ENCODE measurements at places on chromosomes 3 and 15. TPM values are rescaled to one million over a fixed set of nuclear protein-coding genes. Genes with fewer than 3 reads are reported as not detected.
A peak's percentile ranks its signal among the peaks of the same experiment; 100 is the strongest.

The CCRL2 gene
- total RNA-seq, result not detected

The CPB1 gene
- total RNA-seq, result not detected

The OPA1 gene
- 60.8 TPM for total RNA-seq

The DNAH12 gene
- total RNA-seq, result 0.09 TPM

The CNTN6 gene
- 0.82 TPM for total RNA-seq

The SLC2A2 gene
- total RNA-seq, result not detected

The GP5 gene
- 0.09 TPM for total RNA-seq

The IL12A gene
- total RNA-seq, result 0.54 TPM

The DNASE1L3 gene
- total RNA-seq, result not detected

The EPHB3 gene
- 13.4 TPM for total RNA-seq

GRCh38 chr3:56288258-56288657 lies 180.0 kb downstream of the ERC2 start:
- peaks cover 10% of the 10 kb centered on the region for H3K4me1 ChIP-seq
- no peak for DNase-seq
- no peak overlapping the region for H3K27ac ChIP-seq
- H3K36me3 ChIP-seq, result peaks cover 5% of the 10 kb centered on the region

- H3K4me3 ChIP-seq, result no peak overlapping the region
- no peaks in the 10 kb centered on the region for H3K4me1 ChIP-seq
- no peaks in the 10 kb centered on the region for H3K27me3 ChIP-seq
- peaks cover 25% of the 10 kb centered on the region for H3K36me3 ChIP-seq
- peak overlapping the region; percentile 16 for H3K27ac ChIP-seq
Observed at GRCh38 chr3:45929042-45929679, 14.1 kb upstream of the CXCR6 start.

DNA sequence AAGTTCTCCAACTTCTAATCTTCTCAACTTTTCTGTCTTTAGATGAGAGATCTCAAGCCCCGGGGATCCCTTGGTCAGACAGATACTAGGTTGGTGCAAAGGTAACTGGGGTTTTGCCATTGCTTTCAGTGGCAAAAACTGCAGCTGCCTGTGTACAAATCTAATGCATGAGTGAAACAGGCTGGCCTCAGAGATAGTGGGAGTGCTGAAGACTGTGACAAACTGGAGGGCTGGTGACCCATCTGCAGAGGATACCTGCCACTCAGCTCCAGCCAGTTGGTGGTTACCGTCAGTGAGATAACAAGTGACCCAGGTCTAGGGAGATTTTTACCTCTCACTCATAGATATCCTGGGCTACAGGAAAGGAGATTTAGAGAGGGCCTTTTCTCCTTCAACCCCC lies 85.7 kb downstream of the RYR3 start:
- no peak overlapping the region for H3K4me3 ChIP-seq
- H3K27me3 ChIP-seq, result no peaks in the 10 kb centered on the region
- H3K36me3 ChIP-seq, result no peaks in the 10 kb centered on the region
- no peak for DNase-seq
- peaks cover 8% of the 10 kb centered on the region for H3K4me1 ChIP-seq
- H3K27ac ChIP-seq, result no peak overlapping the region

DNA sequence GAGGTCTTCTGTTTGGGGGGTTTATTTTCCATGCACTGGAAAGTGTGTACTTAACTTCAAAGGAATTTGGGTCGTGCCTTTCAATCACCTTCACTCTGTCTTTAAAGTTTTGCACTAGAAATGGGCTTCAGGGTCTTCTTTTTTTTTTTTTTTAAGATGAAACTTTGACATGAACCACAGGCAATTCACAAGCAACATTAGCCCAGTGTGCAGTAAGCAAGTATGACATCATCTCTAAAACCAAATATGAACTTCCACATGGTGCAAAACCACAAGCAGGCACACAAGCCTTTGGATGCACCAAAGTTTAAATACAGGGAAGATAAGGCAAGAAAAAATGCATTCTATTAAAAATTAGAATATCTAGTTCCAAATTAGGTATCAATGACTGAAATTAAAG lies 381.9 kb downstream of the ERC2 start:
- DNase-seq, result no peak
- H3K4me1 ChIP-seq, result no peaks in the 10 kb centered on the region
- no peaks in the 10 kb centered on the region for H3K27me3 ChIP-seq
- no peak overlapping the region for H3K4me3 ChIP-seq

GRCh38 chr15:71678191-71678590 lies 132.2 kb upstream of the NR2E3 start:
- no peak for DNase-seq
- no peaks in the 10 kb centered on the region for H3K4me1 ChIP-seq
- peaks cover 2% of the 10 kb centered on the region for H3K27me3 ChIP-seq
- H3K4me3 ChIP-seq, result no peak overlapping the region
- H3K36me3 ChIP-seq, result no peaks in the 10 kb centered on the region
- H3K27ac ChIP-seq, result no peak overlapping the region

- H3K27me3 ChIP-seq, result no peaks in the 10 kb centered on the region
- no peak overlapping the region for H3K4me3 ChIP-seq
- H3K4me1 ChIP-seq, result no peaks in the 10 kb centered on the region
Observed at GRCh38 chr3:141632779-141633374, 105.2 kb upstream of the RNF7 start.

- H3K36me3 ChIP-seq, result no peaks in the 10 kb centered on the region
- H3K27me3 ChIP-seq, result peaks cover 90% of the 10 kb centered on the region
- H3K27ac ChIP-seq, result peak overlapping the region; percentile 35
- DNase-seq, result peak; percentile 29
- peaks cover 6% of the 10 kb centered on the region for H3K4me1 ChIP-seq
Observed at GRCh38 chr15:82680200-82681102, 29.2 kb downstream of the AP3B2 start.

DNA sequence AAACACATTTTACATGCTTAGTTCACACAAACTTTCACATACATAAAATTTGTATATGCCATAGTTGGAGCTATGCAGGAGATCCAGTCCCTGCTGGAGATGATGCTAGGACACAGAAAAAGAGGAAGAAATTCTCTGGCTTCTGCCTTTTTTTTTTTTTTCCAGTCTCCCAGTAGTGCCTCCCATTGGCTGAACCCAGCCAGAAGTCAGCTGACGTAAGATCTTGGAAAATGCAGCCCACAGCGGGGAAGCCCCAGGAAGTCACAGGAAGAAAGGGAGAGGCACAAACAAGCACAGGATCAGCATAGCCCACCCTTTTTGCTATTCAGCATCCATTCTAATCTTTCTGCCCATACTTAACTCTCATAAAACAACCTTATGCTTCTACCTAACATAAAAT lies 38.5 kb downstream of the SCN11A start:
- H3K27ac ChIP-seq, result no peak overlapping the region
- peaks cover 14% of the 10 kb centered on the region for H3K27me3 ChIP-seq
- H3K4me3 ChIP-seq, result no peak overlapping the region

- peaks cover 4% of the 10 kb centered on the region for H3K4me1 ChIP-seq
- no peaks in the 10 kb centered on the region for H3K27me3 ChIP-seq
- no peak for DNase-seq
- peaks cover 4% of the 10 kb centered on the region for H3K36me3 ChIP-seq
Observed at GRCh38 chr3:32493437-32494414, 8.9 kb downstream of the CMTM6 start.

DNA sequence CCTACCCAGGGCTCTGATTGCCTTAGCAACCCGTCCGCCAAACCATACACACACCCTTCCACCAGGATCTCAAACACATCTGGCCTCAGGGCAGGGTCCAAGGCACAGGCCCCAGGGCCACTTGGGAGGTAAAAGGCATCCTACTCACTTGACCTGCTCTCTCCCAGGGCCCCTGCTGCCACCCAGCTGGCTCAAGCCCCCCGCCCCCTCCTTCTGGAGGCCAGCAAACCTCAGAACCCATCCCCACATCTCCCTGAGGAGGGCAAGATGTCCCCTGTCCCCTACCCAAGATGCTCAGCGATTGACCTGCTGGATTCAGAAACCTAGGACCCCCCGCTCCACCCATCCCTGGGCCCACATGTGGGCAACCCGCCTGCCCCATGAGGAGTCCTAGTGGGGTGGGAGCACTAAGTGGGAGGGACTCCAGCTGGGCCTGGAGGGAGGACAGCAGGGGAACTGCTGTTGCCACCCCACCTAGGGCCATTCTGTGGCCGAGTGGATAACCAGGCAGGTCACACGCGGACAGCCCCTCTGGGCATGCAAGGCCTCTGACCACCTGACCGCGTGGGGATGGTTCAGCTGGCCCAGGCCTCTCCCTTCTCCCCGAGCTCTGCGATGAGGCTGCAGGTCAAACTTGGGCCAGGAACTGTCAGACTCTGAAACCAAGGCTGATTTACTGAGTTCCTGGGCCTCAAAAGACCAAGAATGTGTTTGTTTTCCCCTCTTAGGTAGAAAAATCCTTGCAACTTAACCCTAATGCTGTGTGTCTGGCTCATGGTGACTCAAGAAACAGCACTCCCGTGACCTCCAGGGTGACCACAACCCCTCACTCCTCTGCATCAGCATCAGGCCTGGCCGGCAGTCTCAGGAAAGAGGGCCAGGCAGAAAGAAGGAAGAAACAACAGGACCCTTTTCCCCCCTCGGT lies 4.2 kb downstream of the MFGE8 start:
- H3K36me3 ChIP-seq, result peaks cover 16% of the 10 kb centered on the region
- no peaks in the 10 kb centered on the region for H3K27me3 ChIP-seq
- H3K27ac ChIP-seq, result no peak overlapping the region
- no peak for DNase-seq

GRCh38 chr3:167816953-167817352 lies 81.4 kb downstream of the SERPINI1 start:
- H3K36me3 ChIP-seq, result no peaks in the 10 kb centered on the region
- no peaks in the 10 kb centered on the region for H3K4me1 ChIP-seq
- no peak overlapping the region for H3K27ac ChIP-seq
- H3K27me3 ChIP-seq, result no peaks in the 10 kb centered on the region
- no peak for DNase-seq

- no peaks in the 10 kb centered on the region for H3K36me3 ChIP-seq
- peak overlapping the region; percentile 85 for H3K4me3 ChIP-seq
- no peaks in the 10 kb centered on the region for H3K27me3 ChIP-seq
- H3K27ac ChIP-seq, result peak overlapping the region; percentile 62
- no peak for DNase-seq
Observed at GRCh38 chr3:52053307-52054304, 2.8 kb downstream of the DUSP7 start.

DNA sequence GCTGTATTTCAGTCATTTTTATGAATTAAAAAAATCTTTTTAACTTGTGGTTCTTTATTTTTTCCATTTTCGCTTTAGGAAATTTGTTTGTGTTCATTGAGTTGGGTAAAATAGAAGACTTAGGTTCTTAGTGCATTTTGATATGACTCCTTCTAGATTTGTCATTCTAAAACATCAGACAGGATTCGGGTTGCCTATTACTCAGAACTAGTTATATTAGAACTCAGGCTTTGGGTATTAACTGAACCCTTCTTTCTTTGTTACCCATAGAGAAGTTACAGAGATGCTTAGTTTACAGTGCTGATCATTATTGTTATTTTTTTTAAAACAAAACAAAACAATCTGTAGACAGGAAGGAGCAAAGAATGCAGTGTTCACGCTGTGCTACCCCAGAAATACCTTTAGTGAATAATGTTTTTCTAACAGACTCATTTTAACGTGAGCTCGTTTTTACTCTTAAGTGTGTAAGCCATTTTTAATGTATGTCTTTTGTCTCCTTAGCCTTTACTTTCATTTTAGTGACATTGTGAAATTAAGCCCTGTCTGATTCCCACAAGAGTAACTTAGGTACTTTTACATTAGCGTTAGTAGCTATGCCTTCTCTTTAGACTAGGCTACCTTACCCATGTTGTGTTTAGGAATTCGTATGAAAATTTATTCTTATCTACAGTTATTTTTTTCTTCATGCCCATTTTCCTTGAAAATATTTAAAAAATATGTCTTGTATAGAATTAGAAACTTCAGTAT lies 53.4 kb downstream of the CMC1 start:
- peaks cover 4% of the 10 kb centered on the region for H3K4me1 ChIP-seq
- H3K4me3 ChIP-seq, result no peak overlapping the region
- H3K27ac ChIP-seq, result no peak overlapping the region
- DNase-seq, result no peak
- H3K27me3 ChIP-seq, result no peaks in the 10 kb centered on the region

- no peaks in the 10 kb centered on the region for H3K36me3 ChIP-seq
- no peak overlapping the region for H3K4me3 ChIP-seq
- H3K27ac ChIP-seq, result no peak overlapping the region
- no peak for DNase-seq
- no peaks in the 10 kb centered on the region for H3K27me3 ChIP-seq
Observed at GRCh38 chr3:131728898-131729642, 226.3 kb upstream of the MRPL3 start.

Data from neural crest cell (in vitro differentiated cells).